ENCODE measurements at places on chromosomes 6 and 20.
A peak's percentile ranks its signal among the peaks of the same experiment; 100 is the strongest.

GRCh38 chr6:160398674-160399271, 50.6 kb downstream of the SLC22A3 start:
- no peak for DNase-seq

DNA sequence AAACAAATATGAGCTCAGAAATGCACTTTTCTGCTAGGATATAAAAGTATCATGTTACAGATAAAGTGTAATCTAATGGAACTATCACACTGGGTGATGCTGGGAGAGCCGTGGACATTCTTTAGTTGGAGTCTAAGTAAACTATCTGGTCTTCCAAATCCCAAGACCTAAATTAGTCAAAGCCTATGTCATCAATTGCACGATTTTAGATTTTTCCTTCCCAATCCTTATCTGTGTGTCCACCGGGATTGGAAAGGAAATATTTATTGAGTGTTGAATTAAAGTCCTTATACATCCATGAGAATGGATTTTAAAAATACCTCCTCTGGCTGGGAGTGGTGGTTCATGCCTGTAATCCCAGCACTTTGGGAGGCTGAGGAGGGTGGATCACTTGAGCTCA, 19.6 kb upstream of the MRAP2 start:
- no peak for DNase-seq

DNA sequence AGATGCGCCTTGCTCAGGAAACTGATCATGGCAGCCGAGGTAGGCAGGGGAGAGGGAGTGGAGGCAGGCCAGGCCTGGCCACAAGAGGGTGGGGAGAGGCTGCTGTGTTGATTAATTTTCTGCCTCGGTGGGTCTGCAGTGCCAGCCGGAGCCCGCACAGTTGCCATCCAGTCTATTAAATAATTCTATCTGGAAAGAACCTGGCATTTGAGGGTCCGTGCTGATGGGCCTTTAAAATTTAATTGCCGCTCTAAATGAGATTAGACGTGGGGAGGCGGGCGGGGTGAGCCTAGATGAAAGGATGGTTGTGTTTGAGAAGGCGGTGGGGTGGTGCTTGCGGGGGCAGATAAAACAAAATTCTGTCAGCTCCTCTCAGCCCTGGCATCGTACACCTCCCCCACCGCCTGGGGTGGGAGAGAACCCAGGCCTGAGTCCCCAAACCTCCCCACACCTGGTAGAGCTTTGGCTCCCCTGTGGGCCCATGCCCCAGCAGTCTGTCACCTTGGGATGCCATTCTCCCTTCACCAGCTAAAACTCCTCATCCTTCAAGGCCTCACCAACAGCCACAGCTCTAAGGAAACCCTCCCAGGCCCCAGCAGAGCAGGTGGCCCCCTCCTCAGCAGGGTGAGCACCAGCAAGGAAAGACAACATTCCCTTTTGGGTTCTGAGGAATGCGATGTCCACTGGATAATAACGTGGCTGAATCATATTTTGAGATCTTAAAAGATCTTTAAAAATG, 167.3 kb downstream of the GRM4 start:
- DNase-seq: no peak

- DNase-seq: no peak
Measured at GRCh38 chr6:113293423-113293740, 563.8 kb upstream of the MARCKS start.

DNA sequence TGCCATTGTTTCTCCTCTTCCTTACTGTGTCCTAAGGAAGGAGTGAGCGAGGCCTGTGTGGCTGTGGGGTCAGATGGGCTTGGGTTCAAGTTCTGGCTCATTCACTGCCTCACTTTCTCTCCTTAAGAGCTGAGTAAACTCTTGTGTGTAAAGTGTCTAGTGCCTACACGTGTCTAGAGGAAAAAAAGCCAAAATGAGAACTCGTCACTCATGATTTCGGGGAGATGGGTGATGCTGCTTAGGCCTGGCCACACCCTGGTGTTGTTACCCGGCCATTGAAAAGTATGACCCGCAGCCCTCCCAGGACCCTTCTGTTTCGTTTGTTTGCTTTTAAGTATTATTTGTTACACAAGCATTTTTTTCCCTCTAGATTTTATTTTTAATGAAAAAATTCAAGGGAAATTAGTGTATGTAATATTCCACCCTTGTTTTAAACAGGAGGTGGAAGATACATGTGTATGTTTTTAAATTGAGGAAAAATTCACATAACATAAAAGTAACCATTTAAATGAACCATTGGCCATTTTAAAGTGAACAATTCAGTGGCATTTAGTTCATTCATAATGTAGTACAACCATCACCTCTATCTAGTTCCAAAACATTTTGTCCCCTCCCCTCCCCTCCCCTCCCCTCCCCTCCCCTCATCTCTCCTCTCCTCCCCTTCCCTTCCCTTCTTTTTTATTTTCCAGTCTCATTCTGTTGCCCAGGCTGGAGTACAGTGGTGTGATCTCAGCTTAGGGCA, 71.0 kb downstream of the CEBPB start:
- no peak for DNase-seq

DNA sequence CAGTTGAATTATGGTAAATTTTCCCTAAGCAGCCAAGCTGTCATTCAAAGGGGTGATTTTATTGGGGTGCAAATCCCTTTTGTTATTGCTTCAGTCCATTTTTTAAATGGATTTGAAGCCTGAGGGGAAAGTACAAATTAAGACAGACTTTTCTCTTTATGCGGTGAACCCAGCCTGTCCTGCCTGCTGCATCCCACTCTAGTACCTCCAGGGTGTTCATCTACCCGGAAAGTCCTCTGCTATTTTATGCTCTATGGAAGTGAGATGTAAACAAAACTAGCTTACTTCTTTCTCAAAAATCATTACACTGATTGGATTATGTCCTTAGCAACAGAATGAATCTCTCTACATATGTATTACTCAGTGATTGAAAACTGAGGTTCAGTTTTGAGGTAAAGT, 1088.9 kb upstream of the CITED2 start:
- DNase-seq: peak; percentile 39

DNA sequence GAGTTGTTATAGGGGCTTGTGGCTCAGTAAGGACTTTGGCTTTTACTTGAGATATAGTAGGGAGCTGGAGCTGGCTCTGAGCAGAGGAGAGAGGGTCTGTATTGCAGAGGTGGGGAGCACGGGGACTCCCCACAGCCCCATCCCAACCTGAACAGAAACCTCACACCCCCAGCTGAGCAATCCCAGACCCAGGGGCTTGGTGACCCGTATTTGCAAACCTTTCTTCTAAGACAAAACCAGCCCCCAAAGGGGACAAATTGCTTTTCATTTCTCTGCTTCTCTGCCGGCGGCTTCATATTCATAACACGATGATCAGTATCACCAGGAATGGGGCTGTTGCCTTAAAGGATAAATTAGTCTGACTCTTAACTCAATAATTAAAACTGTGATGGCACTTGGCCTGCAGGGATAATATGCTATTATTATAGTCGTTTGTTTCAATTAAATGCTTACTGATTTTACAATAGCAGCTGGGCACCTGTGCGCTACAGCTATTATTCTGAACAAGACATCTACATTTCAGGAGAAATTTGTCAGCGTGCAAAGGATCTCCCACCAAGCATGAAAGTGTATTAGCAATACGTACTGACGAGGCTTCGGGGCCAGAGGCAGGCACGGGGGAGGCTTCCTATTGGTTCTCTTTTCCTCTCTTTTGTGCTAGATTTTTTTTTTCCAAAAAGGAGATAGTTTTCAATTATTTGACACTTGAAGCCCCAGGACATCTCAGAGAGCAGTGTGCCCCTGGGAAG, 118.1 kb downstream of the TOX2 start:
- DNase-seq: peak; percentile 41

- DNase-seq: no peak
Measured at GRCh38 chr20:58625585-58625984, 25.5 kb upstream of the STX16 start.

GRCh38 chr6:166415306-166415705, 32.6 kb upstream of the MPC1 start:
- no peak for DNase-seq
